ENCODE measurements at places on chromosomes 4 and X.

DNA sequence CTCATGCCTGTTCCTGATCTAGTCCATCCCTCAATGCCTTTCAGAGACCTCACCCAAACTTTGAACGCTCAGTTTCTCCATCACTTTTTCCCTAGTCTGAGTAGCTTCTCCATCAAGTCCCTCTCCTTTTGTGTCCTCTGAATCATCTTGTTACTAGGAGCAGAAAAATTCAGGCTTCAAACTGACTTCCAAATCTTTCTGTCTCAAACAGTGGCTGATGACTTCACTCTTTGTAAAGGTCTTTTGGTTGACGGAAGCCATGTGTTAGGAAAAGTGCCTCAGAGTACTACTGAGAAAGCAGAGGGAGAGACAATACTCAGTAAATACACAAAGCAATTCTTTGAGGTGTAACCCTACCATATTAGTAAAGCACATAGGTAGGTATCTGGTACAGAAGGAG lies 65.7 kb upstream of the CAMK2D start:
- no peak for DNase-seq

DNA sequence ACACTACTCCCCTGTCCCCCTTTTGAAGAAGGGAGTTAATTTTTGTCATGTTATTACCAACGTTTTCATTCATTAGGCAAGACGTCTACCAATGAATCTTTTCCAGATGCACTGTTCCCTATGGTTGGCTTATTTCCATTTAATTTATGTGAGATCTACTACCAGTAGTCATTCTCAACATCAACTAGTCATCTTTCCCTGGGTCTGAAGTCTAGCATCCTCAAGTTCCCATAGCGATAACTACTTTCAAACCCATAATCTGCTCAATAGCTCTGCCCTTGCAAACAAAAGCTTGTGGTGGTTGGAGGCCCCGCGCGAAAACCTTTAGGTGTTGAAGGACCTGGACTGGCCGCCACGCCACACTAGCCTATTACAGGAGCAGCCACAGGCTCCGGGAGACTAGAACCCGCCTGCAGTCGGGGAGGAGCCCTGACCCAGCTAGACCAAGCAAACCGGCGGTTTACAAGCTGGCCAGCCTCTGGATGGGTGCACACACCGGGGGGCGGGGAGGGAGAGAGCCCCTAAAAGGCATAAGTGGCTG lies 746 bp downstream of the PPAT start:
- no peak for DNase-seq

- DNase-seq, result peak; percentile 82
Observed at GRCh38 chr4:113446019-113446418, 315.5 kb downstream of the CAMK2D start.

DNA sequence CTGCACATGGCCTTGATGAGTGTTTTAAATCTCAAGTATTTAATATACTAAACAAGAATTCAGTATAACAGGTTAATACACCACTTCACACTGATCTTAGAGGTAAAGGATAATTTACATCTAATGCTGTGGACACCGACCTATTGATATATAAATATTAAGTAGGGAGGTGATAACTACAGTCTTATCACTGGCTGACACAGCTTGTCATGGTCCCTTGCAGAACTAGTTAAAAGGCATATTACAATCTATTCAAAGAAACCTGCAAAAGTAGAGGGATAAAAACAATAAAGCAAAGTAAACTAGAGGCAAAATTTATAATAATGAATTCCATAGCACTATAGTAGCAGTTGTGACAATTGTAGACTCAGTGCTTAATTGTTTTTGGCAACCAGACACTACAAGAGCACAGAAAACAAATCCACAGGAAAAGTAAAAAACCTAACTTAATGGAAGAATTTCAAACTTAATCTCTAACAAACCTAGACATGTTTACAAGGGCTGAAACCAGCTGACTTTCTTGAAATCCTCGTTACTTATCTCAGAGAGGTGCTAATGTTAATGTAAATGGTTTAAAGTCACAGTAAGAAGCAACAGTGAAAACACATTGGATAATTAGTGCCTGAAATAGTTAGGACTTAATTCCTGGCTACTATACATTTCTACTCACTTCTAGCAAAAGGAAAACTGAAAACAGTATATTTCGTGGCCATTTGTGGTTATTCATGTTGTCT lies 25.0 kb downstream of the MFAP3L start:
- no peak for DNase-seq

DNA sequence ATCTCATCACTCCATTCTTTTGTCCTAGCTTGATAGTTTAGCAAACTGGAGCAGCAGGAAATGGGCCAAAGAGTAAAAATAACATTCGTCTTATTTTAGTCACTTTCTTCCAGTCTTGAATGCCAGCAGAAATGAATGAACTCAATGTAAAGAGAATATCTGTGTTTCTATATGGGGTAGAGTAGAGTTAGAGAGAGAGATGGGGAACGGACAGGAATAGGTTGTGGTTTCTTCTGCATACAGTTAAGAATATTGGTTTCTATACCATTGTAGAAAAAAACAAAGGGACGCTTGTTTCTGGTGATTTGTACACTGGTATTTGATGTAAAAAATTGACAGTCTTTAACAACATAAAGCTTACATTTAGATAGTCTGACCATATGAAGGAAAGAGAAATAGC lies 8.9 kb downstream of the GPR174 start:
- DNase-seq, result no peak

- DNase-seq, result peak; percentile 98
Observed at GRCh38 chr4:57080781-57081650, 29.2 kb downstream of the IGFBP7 start.

GRCh38 chr4:25878676-25879075 lies 15.9 kb upstream of the SEL1L3 start:
- no peak for DNase-seq

DNA sequence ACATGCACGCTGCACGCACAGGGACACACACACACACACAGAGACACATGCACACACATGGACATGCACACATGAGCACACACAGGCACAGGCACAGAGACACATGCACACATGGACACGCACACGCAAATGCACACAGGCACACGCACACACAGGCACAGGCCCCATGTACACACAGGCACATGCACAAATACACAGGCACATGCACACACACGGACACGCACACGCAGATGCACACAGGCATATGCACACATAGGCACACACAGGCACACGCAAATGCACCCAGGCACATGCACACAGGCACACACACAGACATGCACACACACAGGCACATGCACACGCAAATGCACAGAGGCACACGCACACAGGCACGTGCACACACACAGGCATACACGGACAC lies 30.3 kb upstream of the HTRA3 start:
- DNase-seq, result no peak

GRCh38 chr4:98662626-98663225 lies 4.3 kb upstream of the TSPAN5 start:
- no peak for DNase-seq

- DNase-seq, result peak; percentile 77
Observed at GRCh38 chr4:104728380-104729122, 233.9 kb upstream of the CXXC4 start.

- no peak for DNase-seq
Observed at GRCh38 chr4:100786481-100786880, 268.7 kb upstream of the EMCN start.

DNA sequence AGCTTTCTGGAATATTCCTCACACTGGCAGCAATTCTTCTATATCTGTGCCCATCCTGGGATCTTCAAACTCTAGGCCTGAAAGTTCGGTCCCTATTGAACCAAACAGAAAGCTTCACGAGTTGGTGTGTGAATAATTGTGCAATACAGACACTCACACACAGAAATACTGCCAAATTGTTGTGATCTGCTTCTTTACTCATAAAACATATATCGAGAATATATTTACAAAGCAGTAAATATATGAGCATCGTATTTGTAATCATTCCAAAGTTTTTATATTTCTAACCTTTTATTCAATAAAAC lies 56.6 kb upstream of the BEX4 start:
- DNase-seq, result no peak

DNA sequence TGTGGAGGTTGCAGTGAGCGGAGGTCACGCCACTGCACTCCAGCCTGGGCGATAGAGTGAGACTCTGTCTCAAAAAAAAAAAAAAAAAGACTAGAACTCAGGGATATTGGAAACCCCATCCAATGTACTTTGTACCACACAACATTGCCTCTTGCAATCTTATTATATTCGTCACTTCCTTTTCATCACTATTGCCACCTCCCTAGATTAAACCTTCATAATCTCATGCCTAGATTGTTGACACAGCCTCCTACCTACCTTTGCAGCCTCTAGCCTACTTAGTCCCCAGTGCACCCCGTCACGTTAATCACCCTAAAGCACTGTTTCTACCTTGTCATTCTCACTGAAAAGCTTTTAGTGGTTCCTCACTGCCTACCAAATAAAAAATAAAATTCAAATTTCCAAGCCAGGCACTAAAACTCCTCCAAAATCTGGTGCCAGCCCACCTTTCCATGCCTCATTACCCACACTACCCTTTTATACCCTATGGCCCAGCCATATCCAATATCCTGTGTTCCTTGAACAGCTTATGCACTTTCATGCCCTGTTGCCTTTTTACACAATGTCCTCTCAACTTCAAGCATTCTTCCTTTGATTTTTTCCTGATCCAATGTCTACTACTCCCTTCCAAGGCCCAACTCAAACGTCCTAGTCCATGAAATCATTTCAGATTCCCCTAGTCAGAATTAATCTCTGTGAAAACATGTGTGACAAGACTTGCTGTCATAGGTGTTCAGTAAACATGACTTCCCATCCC lies 23.6 kb upstream of the GJB1 start:
- DNase-seq, result no peak

DNA sequence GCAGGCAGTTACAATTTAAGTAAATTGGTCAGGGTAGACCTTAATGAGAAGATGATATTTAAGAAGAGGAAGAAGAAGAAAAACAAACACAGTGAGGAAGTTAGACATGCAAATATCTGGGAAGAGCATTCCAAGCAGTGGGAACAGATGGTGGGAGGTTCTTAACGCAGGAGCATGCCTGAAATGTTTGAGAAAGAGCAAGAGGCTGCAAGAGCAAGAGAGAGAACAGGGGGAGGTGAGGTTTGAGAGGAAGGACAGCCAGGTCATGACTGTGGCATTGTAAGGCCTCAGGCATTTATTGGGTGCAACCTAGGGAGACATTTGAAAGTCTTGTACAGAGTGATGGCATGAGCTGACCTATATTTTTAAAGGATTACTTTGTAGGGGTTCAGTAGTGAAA lies 136.0 kb downstream of the UGT8 start:
- peak; percentile 5 for DNase-seq

DNA sequence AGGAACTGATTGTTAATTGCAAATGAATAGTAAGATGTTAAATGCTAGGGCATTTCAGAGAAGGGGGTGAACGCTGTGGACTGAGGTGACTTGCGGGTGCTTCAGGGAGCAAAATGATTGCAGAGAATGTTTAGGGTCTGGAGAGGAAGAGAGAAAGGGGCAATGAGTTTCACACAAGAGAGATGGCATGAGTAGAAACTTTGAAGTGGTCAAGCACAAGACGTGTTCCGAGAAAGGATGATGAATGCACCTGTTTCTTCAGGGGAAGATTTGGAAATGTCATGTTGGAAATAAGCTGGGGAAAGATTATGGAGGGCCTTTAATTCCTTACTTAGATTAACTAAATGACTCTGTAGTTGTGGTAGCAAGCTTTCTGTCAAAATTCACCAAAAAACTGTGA lies 43.4 kb downstream of the DTHD1 start:
- DNase-seq, result no peak

- DNase-seq, result no peak
Observed at GRCh38 chrX:151476604-151477303, 79.7 kb downstream of the VMA21 start.

DNA sequence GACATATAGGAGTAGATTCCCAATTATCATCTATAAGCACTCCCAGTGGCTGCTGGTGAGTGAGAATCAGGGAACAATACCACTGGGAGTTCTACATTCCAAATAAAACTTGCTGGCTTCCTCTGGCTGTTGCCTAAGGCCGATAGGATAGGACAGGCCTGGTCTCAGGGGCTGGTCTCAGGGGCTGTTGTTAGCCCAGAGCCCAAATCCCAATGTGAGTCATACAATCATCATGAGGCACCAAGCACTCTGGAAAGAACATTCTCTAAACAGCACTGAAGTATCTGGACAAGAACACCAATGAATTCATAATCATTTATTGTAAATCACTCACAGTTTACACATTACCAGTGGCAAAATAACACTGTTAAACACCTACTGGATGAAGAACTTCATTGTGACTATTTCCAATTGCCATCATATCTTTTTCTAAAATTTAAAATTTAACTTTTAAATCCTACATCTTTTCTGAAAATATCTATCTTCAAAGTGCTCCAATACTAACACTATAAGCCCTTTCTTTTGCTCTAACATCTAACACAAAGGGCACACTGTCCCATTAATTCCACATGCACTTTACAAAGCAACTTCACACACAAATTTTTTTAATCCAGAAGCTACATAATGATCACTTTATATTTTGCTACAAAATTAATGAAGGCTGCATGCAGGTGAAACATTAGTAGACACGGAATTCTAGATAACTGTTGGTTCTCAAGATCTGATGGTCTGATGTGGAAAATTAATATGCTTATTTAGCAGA lies 67.6 kb upstream of the TMEM150C start:
- DNase-seq, result no peak

DNA sequence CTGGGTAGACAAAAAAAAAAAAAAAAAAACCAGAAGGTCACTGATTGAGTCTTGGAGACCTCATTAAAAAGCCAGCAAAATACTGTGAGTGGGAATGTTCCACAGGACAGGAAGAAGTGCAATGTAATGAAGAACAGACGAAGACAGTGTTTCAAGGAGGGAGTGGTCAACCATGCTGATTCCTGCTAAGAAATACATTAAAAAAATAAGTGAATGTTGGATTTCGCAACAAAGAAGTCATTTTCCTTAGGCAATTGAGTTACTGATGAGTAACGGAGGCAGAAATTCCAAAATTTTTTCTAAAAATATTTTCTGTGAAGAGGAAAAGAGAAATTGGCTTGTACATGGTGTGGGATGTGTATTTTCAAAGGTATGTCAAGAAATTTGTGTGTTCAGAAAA lies 94.3 kb upstream of the FAM47B start:
- DNase-seq, result no peak

DNA sequence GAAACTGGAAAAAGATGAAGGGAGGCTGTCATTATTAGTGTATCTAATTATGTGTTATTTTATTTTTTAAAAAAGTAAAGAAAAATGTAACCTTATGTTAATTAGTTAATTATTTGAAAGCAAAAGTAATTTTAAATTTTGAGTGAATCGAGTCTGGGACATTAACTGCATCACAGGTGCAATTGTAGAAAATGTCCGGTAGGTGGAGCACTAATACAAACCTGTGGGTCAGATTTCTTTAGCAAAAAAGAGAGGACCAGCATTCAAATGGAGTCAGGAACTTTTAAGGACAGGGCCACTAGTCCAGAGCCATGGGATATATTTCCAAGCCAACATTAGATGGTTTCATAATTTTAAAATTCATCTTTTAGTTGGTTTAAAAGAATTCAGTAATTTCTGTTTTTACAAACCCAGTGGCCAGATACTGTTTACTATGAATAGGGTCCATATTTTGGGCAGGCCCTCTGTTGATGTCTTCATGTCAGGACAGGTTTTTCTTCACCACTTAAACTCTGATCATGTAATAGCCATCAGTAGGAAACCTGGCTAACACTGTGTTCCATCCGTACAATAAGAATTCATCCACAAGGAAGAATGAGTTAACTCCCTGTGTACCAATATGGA lies 27.2 kb downstream of the BST1 start:
- DNase-seq, result no peak
